Stimulated activated CD4-positive, alpha-beta T cell treated with anti-CD3 and anti-CD28 coated beads, Interleukin-12 subunit alpha, Interleukin-12 subunit beta, amount 100 ng/mL, for 4 hours (primary cell): ENCODE measurements at places on chromosomes 2 and 18.

- no peak for DNase-seq
Measured at GRCh38 chr2:168550670-168551069, 94.6 kb downstream of the CERS6 start.

DNA sequence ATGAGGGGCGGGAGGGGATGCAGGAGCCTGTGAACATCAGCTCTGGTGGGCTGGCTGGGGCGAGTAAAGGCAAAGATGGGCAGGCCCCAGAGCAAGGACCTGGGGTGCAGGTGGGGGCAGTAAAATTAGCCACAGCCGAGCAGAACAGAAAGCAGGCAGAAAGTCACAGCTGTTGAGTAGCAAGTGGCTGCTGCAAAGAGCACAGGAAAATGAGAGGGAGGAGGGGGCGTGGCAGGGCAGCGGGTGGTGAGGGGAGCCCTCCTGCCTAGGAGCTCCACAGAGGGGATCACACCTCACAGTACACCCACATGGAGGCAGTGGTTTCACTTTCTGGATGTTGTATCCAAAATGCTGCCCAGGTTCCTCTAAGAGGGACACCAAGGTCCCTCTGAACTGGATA, 79.6 kb downstream of the LBH start:
- DNase-seq = no peak

- no peak for DNase-seq
Measured at GRCh38 chr2:176691471-176691870, 422.2 kb downstream of the MTX2 start.

DNA sequence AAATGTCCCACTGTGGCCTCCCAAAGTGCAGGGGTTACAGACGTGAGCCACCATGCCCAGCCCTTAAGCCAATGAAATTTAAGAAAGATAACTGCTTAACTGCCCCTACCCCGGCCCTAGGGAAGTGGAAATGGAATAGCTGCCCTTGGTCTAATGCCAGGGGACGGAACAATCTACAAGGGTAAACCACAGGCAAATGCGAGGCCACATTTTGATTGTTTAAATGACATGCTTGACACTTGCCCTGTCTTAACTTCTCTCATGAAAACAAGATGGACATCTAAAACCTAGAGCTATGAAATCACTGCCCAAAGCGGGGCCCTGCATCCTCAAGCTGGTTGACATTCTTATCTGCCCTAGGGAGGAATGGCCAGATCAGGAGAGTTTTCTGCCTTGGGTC, 5.5 kb upstream of the ITSN2 start:
- DNase-seq = no peak

DNA sequence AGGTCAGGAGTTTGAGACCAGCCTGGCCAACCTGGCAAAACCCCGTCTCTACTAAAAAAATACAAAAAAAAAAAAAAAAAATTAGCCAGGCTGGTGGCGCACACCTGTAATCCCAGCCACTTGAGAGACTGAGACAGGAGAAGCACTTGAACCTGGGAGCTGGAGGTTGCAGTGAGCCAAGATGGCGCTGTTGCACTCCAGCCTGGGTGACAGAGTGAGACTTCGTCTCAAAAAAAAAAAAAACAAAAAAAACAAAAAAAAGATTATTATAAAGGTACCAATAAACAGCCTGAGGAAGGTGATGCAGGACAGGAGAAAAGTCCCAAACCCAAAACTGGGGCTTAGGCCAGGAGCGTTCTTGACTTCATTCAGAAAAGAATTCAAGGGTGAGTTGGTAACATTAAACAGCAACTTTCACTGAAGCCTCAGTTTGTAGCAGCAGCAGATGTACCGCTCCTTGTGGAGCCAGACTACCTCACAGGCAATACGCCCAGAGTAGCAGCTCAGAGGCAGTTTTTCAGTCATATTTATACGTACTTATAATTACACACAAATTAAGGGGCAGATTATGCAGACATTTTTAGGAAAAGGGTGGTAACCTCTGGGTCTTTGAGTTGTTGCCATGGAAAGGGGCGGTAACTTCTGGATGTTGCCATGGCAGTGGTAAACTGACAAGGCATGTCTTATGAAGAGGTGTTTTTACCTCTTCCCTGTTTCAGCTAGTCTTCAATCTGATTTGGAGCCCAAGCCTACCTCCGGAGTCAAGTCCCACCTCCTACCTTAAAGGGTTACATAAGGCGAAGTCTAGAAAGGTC, 1596.6 kb upstream of the CELF4 start:
- no peak for DNase-seq

- DNase-seq = no peak
Measured at GRCh38 chr18:68676913-68677312, 38.0 kb downstream of the TMX3 start.

- no peak for DNase-seq
Measured at GRCh38 chr2:32189011-32189410, 23.3 kb downstream of the SLC30A6 start.

- no peak for DNase-seq
Measured at GRCh38 chr18:2027756-2028155, 543.5 kb downstream of the METTL4 start.

- no peak for DNase-seq
Measured at GRCh38 chr18:12306752-12307700, 1.0 kb upstream of the TUBB6 start.

DNA sequence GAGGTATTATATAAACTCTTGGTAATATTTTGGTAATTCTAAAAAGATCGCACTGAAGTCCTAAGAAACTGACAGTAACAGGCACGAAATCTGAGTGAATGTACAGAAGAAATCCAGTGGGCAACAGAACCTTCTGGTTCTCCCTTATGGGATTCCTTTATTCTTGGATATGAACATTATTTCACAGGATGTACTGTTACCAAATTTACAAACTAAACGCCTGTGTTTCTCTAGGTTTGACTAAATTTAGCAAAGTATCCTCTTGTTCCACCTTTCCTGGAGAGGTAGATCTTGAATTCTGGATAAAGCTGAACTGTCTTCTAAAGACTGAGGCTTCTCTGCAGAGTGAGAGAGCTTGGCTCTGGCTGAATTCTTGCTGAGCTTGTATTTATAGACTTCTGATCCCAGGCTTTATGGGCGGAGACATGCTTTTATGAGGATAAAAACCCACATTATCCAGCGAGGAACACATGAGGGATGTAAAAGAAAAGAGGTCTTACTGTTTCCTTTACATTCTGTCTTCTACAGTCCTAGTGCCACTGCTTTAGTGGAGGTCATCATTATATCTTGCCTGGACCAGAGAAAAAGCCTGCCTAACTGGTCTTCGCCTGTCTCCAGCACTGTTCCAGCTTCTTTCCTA, 220.8 kb downstream of the CDH2 start:
- no peak for DNase-seq

DNA sequence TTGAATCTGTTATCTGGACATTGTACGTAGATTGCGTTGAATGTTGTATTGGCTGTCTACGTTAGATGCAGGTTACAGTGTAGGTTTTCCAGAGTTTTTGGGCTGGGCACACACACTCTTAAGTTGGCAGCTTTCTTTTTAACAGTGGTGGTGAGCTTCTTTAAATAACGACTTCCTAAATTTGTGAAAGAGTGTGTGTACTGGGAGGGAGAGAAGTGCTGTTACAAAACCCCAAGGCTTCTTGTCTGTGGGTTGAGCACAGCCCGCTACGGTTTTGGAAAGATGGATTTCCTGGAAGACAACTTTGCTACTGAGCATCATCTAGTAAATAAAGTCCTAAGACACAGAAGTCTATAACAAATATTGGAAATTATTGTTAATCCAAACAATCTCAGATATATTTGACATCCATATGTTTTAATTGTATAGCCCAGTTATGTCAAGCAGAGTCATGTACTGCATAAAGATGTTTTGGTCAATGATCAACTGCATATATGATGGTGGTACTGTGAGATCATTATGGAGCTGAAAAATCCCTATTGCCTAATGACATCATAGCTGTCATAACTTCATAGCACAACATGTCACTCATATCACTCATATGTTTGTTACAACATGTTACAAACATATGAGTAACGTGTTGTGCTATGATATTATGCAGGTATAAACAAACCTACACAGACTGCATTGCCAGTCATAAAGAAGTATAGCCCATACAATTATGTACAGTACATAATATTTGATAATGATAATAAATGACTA, 7.9 kb upstream of the THUMPD2 start:
- no peak for DNase-seq

DNA sequence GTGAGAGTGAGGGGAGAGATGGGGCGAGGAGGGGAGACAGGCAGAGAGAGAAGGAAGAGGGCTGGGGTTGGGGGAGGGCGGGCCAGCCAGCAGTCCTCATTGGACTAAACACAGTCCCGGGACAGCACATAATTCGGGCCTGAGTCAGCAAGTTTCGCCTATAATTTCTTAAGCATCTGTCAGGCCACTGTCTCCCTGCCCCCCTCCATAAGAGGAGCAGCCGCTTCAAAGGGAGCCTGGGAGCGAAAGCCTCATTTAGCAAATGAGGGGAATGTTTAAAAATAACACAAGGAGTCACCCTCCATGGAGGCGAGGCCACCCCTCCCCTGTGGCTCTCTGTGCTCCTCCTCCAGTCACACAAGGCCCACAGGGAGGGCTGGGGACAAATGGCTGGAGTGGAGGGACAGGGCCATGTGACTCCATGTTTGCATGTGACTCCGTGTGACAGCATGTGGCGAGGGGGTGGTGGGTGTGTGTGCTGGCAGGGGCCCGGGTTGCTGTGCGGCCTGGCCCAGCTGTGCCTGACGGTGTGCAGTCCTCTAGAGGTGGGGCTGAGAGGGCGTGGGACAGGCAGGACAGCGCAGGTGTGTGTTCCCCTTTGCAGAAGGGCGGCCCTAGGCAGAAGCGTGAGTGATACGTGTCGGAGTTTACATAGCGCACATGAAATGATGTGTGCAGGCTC, 162.4 kb downstream of the CELF4 start:
- DNase-seq = no peak

DNA sequence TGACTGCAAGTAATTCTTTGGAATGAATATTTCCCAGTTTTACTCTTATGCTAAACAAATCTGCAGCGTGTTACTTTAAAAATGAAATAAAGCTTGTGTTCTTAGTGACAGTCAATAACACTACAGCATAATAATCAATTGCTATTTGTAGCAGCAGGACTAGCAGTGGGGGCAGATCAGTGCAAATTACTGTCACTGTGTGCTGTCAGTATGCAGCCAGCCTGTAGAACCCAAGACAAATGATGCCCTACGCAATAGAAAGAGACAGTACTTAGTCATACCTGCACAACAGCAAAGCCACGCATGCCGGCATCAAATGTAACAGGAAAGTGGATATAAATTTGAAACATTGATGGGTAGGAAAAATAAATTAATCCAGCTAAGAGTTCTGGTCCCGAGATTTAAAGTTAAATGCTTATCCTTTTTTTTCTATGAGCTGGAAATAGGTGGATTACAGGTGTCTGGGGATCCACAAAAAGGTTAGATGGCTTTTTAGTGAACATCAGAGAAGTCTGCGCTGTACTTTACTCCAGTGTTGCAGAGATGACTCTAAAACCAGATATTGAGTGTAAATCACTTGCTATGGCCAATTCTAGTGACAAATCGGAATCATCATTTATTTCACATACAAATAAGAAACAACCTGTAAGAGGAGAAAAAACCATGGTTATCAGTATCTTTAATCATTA, 812.4 kb upstream of the ZEB2 start:
- DNase-seq = no peak
